ENCODE measurements at places on chromosomes 1 and 21.

GRCh38 chr1:93845538-93846205, 33.3 kb downstream of the DNTTIP2 start:
- H3K27me3 ChIP-seq = peaks cover 6% of the 10 kb centered on the region
- peaks cover 3% of the 10 kb centered on the region for H3K36me3 ChIP-seq
- H3K4me3 ChIP-seq = peak overlapping the region; percentile 87
- H3K27ac ChIP-seq = peak overlapping the region; percentile 90
- peak; percentile 53 for DNase-seq

DNA sequence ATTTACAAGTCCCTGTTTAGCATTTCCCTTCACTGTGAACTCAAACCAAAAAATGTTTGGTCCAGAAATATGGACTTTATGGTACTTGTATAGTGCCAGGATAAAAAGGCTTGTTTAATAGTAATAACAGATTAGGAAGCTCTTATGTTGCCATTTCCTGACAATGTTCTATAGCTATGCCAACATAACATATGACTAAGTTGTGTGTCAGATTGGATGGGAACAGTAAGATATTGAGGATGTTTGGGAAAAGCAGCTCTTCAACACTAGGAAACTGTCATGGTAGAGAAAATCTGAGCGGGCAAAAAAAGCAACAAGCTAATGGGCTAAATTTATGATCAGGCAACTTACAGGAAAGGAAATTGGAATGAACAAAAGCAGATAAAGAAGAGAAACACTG, 287.1 kb upstream of the ADGRL4 start:
- H3K4me1 ChIP-seq = no peaks in the 10 kb centered on the region
- no peak for DNase-seq
- no peaks in the 10 kb centered on the region for H3K36me3 ChIP-seq
- H3K27me3 ChIP-seq = no peaks in the 10 kb centered on the region

GRCh38 chr1:202704601-202705000, 5.7 kb downstream of the SYT2 start:
- H3K27ac ChIP-seq = no peak overlapping the region
- H3K27me3 ChIP-seq = peaks cover 38% of the 10 kb centered on the region
- H3K36me3 ChIP-seq = no peaks in the 10 kb centered on the region
- H3K4me1 ChIP-seq = no peaks in the 10 kb centered on the region
- no peak overlapping the region for H3K4me3 ChIP-seq
- DNase-seq = no peak

DNA sequence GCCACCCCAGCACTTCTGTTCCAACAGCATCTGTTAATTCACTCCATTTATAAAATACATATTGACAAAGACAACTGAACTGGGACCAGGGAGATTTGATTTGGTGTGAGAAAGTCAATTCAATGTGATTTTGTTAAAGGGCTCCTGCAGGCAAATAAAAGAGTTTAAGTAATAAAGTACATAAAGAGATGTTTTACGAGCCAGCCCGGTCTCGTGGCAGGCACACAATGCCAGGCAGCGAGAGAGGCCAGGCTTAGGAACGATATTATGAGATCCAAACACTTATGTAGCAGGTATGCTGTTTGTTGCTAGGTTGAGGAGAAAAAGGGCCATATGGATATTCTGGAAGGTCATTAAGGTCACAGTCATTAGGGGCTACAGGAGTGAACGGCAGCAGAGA, 227.1 kb downstream of the KCTD3 start:
- no peak overlapping the region for H3K27ac ChIP-seq
- no peaks in the 10 kb centered on the region for H3K4me1 ChIP-seq
- no peak for DNase-seq
- no peak overlapping the region for H3K4me3 ChIP-seq
- no peaks in the 10 kb centered on the region for H3K27me3 ChIP-seq

- H3K27me3 ChIP-seq = peaks cover 3% of the 10 kb centered on the region
- H3K36me3 ChIP-seq = no peaks in the 10 kb centered on the region
- H3K27ac ChIP-seq = no peak overlapping the region
- peaks cover 17% of the 10 kb centered on the region for H3K4me1 ChIP-seq
- H3K4me3 ChIP-seq = no peak overlapping the region
These were observed 45.7 kb downstream of the ELK4 start for GRCh38 chr1:205585835-205586785.

GRCh38 chr1:197680311-197680710, 95.0 kb downstream of the DENND1B start:
- peaks cover 3% of the 10 kb centered on the region for H3K36me3 ChIP-seq
- H3K4me1 ChIP-seq = peaks cover 28% of the 10 kb centered on the region
- H3K27ac ChIP-seq = no peak overlapping the region
- DNase-seq = no peak

GRCh38 chr1:194078765-194079164, 892.4 kb upstream of the B3GALT2 start:
- H3K4me3 ChIP-seq = no peak overlapping the region
- no peak for DNase-seq
- no peak overlapping the region for H3K27ac ChIP-seq
- H3K4me1 ChIP-seq = no peaks in the 10 kb centered on the region

GRCh38 chr1:70979881-70980280, 67.7 kb downstream of the PTGER3 start:
- H3K36me3 ChIP-seq = no peaks in the 10 kb centered on the region
- H3K4me1 ChIP-seq = no peaks in the 10 kb centered on the region
- H3K27ac ChIP-seq = no peak overlapping the region
- no peak for DNase-seq

DNA sequence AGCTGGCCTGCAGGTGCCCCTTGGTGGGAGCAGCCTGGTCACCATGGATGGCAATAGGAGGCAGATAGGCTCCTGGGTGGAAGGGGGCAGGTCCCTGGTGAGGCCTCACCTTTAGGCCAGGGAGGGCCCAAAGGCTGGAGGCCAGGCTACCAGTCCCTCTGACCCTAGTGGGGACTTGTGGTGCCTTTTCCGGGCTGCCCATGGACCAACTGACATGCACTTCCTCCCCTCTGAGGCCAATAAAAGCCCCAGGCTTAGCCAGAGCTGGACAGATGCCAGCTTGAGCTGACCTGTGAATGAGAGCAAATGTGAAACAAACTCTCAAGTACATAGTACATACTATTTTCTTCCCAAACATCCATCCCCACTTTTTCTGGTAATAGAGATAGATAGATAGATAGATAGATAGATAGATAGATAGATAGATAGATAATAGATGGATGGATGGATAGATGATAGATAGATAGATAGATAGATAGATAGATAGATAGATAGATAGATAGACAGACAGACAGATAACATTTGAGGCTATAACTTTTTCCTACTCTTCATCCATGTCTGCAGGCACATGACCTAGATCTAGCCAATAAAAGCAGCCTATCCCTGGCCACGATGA, 9.2 kb upstream of the CTTNBP2NL start:
- H3K36me3 ChIP-seq = no peaks in the 10 kb centered on the region
- H3K4me3 ChIP-seq = no peak overlapping the region
- no peak for DNase-seq
- H3K27ac ChIP-seq = no peak overlapping the region
- H3K27me3 ChIP-seq = peaks cover 20% of the 10 kb centered on the region
- H3K4me1 ChIP-seq = peaks cover 9% of the 10 kb centered on the region

GRCh38 chr21:37224861-37225839, 42.0 kb downstream of the VPS26C start:
- H3K36me3 ChIP-seq = peaks cover 69% of the 10 kb centered on the region
- no peaks in the 10 kb centered on the region for H3K27me3 ChIP-seq
- peaks cover 36% of the 10 kb centered on the region for H3K4me1 ChIP-seq
- peak; percentile 69 for DNase-seq

- H3K27ac ChIP-seq = no peak overlapping the region
- no peak for DNase-seq
- H3K27me3 ChIP-seq = peaks cover 2% of the 10 kb centered on the region
- no peak overlapping the region for H3K4me3 ChIP-seq
- H3K36me3 ChIP-seq = no peaks in the 10 kb centered on the region
These were observed 41.5 kb downstream of the NKAIN1 start for GRCh38 chr1:31198150-31198549.

GRCh38 chr21:15441060-15441493, 288.7 kb upstream of the USP25 start:
- peaks cover 2% of the 10 kb centered on the region for H3K36me3 ChIP-seq
- H3K27me3 ChIP-seq = no peaks in the 10 kb centered on the region
- H3K27ac ChIP-seq = no peak overlapping the region
- peak; percentile 11 for DNase-seq
- H3K4me1 ChIP-seq = peaks cover 8% of the 10 kb centered on the region

- peak overlapping the region; percentile 99 for H3K4me3 ChIP-seq
- no peaks in the 10 kb centered on the region for H3K27me3 ChIP-seq
- peaks cover 31% of the 10 kb centered on the region for H3K4me1 ChIP-seq
These were observed 648 bp downstream of the S100PBP start for GRCh38 chr1:32817815-32818786.

- H3K27me3 ChIP-seq = no peaks in the 10 kb centered on the region
- peaks cover 16% of the 10 kb centered on the region for H3K4me1 ChIP-seq
- no peak for DNase-seq
- H3K27ac ChIP-seq = no peak overlapping the region
- no peaks in the 10 kb centered on the region for H3K36me3 ChIP-seq
- H3K4me3 ChIP-seq = no peak overlapping the region
These were observed 10.1 kb downstream of the VAV3 start for GRCh38 chr1:107954719-107955415.

DNA sequence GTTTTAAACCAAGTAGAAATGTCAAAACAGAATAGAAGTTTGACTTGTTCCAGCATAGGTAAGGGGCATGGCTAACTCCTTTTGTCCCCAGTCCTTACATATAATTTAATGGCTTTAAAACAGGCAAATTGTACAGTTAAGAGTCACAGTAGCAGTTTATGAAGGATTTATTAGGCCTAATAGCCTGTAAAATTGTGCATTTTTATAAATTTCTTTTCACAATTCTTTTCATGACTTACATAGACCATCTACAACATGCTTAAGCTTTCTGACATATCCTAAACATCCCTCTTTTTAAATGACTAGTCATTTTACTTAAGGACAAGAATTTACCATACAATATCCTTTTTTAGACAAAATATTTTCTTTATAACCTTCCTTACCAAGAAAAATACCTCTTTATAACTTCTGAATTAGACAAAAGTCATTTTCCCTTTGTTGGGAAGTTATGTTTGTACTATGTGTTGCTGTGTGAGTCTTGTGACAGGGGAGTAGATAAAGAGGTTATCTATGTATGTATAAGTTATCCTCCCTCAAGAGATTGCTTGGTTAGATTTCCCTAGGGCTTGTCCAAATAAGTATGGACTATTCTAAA, 34.5 kb upstream of the SLC5A9 start:
- no peaks in the 10 kb centered on the region for H3K27me3 ChIP-seq
- H3K27ac ChIP-seq = no peak overlapping the region
- no peaks in the 10 kb centered on the region for H3K4me1 ChIP-seq
- no peak overlapping the region for H3K4me3 ChIP-seq

DNA sequence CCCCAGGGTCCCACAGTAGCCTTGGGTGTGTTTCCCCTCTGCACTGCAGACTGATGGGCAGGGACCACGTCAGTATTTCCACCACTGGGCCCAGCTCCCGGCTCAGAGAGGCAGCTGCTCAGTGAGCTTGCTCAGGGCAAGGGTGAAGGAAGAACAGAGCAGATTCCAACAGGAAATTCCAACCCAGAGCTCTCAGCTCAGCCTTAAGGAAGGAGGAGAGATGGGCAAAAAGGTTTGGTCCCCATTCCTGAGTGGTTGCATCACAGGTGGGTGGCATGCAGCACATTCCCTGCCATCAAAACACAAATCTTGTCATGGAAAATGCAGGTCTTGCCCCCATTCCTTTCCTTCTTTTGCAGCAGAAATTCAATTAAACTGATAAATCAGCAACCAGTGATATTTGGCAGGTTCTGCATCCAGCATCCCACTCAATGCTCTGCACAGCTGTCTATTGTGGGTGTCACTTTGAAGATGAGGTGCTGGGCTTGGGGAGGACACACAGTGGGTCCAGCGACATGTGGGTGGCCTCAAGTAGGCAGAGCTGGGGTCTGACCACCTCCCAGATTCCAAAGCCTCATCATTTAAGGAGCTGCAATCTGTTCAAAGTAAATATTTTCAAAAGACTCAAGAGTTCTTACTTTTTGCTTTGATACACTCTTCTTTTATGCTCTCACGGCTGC, 315.4 kb downstream of the DSCAM start:
- H3K27me3 ChIP-seq = no peaks in the 10 kb centered on the region
- no peaks in the 10 kb centered on the region for H3K36me3 ChIP-seq
- no peak for DNase-seq
- no peaks in the 10 kb centered on the region for H3K4me1 ChIP-seq

All from T-helper 2 cell treated with Interferon-gamma antibody and Interleukin-4, amounts not matched to agents 5 μg/mL and 100 μg/mL, for 36 hours (primary cell).